ENCODE measurements at places on chromosomes 2 and 18.

DNA sequence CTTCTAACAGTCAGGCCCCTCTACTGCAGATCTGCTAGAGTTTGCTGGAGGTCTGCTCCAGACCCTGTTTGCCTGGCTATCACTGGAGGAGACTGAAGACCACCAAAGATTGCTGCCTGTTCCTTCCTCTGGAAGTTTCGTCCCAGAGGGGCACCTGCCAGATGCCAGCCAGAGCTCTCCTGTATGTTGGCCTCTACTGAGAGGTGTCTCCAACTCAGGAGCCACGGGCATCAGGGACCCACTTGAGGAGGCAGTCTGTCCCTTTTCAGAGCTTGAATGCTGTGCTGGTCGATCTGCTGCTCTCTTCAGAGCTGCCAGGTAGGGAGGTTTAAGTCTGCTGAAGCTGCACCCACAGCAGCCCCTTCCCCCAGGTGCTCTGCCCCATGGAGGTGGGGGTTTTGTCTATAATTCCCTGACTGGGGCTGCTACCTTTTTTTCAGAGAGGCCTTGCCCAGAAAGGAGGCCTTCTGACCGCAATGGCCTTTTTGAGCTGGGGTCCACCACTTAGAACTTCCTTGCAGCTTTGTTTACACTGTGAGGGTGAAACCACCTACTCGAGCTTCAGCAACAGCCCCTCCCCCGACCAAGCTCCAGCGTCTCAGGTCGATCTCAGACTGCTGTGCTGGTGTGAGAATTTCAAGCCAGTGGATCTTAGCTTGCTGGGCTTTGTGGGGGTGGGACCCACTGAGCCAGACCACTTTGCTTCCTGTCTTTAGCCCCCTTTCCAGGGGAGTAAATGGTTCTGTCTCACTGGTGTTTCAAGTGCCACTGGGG is 566.0 kb downstream of the NR4A2 start:
- no peak for DNase-seq

DNA sequence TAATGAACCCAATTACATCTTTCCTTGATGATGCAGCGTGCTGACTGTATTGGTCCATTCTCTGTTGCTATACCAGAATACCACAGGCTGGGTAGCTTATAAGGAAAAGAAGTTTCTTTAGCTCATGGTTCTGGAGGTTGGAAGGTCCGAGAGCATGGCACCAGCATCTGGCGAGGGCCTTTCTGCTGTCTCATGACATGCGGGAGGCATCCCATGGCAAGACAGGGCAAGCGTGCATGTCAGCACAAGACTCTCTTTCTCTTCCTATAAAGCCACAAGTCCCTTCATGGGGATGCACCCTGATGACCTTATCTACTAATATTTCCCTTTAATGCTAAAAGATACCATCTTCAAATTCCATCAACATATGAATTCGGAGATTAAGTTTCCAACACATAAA is 122.8 kb upstream of the FHL2 start:
- no peak for DNase-seq

GRCh38 chr2:174121175-174121574 is 127.2 kb downstream of the OLA1 start:
- no peak for DNase-seq

DNA sequence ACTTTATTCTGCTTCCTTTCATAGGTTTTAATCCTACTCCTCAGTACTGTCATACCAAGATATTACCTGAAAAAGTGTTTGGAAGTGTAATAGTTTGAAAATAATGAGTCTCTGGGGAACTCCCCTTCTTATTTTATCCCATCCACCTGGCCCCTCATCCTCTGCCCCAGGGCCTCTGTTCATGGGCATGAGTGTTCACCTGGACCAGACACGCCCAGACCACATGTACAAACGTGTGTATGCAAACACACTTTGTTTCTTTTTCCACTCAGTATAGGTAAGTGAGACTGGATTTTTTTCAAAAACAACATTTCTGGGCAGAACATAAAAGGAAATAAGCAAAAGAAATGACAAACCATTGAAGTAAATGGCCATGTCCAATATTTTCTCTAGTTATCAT is 62.1 kb upstream of the THSD7B start:
- DNase-seq = no peak

DNA sequence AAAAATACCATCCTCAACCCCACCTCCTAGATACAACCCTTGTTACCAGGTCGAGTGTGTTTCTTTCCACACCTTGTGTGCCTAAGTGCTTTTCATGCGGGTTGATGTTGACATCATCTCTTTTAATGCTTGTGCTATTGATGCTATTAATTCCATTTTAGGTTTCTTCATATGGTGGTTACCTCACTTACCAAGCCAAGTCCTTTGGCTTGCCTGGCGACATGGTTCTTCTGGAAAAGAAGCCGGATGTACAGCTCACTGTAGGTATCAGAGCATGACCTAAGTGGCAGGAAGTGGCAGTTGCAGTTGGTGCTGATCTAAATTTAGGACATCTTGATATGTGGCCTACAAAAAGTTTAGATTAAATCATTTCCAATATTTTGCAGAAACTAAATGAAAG is 149.9 kb upstream of the TTC39C start:
- no peak for DNase-seq

- no peak for DNase-seq
These were observed 36.7 kb downstream of the PKP4 start for GRCh38 chr2:158493458-158493857.

DNA sequence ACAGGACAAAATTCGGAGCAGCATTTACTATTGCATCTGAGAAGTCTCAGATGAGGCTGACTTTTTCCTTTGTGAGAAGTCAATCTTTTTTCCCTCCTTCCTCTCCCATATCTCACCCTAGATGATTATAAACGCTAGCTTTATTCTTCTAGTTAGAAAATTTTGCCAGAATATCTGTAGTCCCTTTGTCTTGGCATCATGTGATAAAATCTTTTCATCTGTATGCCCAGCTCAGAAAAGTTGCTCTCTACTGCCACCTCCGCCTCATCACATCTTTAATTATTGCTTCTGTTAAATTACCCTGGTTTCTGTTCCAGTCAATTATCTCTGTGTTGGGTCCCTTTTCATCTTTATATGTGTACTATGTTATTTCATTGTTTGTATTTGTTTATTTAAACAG is 210.8 kb upstream of the SLC35G4 start:
- no peak for DNase-seq

GRCh38 chr2:106638580-106638979 is 151.4 kb downstream of the CD8B2 start:
- DNase-seq = no peak

DNA sequence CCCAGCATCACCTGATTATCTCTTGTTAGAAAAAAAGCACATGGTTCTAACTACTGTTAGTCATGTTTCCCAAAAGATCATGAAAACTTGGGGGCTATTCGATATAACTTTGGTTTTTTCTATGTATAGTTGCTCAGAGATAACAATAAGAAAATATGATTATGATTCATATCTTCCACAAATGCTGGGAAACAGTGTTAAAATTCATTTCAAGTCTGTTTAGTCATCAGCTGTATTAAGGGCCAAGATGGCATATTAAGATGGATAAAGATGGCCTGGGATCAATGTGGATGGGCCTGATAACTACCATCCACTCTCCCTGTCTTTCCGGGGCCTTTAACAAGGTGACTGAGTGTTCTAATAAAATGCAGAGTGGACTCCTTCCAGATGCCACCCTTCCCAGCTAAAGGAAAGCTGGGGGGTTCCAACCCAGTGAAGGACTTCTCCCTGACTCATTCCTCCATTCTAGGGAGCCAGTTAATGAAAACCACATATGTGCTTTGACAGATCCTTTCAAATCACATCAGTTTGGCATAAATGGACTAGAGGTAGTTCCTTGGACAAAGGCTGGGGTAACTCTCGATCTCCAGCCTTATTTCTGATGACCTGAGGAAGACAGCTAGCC is 221.6 kb downstream of the VAPA start:
- DNase-seq = no peak

- no peak for DNase-seq
These were observed 20.0 kb upstream of the MTCL1 start for GRCh38 chr18:8685141-8685913.

- DNase-seq = no peak
These were observed 27.2 kb upstream of the C1D start for GRCh38 chr2:68089961-68090360.

DNA sequence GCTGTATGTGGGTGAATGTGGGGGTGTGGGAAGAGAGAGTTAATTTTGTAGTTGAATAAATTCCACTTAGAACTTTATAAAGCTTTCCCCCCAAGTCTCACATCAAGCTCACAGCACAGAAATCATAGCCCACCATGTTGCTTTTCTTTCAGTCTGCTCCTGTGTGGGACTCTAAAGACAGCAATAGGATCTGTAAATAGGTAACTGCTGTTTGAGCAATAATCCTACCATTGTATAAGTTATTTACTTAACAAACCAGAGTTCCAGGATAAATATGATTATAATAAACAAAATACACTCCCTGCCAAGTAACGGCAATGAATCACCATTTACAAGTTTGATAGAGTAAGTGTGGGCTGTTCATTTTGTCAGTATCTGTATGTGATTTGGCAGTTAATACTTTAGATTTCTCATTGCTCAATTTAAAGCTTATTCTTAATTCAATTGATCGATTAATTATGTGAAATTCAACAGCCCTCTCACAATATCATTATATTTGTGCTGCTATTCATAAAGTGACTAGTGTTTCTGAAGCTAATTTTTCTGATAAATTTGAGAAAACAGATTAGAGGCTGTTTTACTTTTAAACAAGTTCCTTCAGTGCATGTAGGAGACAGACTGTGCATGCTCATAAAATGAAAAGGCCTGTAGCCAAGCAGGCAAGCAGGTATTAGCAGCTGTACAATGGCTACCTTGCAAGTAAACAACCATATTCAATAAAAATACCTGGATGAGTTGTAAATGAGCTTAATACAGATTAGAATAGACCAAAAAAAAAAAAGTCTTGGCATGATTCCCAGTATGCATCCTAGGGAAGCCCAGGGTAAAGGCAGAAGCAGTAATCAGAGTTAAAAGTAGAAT is 142.7 kb downstream of the PDE11A start:
- DNase-seq = no peak

- no peak for DNase-seq
These were observed 200.2 kb downstream of the SATB2 start for GRCh38 chr2:199257261-199258224.

GRCh38 chr2:16553226-16553625 is 112.4 kb downstream of the CYRIA start:
- DNase-seq = no peak

GRCh38 chr2:172442072-172442895 is 14.9 kb downstream of the ITGA6 start:
- no peak for DNase-seq

DNA sequence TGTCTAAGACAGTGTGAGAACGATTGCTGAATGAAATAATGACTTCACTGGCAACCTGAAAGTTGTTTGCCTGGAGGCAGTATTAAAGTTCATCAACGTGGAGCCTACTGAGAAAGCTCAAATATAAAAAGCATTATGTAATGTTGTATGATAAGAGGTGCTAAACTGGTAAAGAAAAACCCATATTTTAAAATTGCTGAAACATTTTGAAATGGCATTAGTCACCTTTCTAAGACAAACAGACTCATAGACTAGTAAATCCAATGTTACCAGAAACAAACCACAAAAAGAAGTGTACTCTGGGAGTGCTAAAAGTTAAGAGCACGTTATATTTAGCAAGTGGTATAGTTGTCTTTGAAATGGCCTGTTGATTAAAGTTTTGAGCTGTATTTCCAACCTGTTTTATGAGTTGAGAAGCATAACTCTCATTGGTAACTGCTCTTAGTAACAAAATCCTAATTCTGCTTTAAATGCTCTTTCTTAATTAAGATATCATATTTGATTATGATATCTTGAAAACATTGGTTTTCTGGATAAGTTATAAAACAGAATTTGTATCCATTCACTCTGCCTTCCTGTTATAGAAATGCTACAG is 62.7 kb downstream of the CYP1B1 start:
- no peak for DNase-seq

DNA sequence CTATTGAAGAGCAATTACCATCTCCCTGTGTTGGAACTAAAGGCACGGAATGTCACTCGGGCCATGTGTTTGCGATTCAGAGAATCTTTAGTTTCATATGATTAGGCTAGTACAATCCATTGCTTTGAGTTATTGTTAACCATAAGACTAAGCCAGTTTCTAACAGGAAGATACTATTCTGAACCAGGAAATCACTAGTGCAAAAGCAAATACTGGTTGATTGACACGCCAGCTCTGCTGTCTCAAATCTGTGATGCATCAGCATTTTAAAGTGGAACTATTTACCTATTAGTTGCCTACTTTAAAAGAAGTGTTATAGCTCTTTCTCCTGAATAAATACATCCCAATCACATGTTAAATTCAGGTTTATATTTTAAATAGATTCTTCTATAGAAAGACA is 61.9 kb downstream of the AFTPH start:
- DNase-seq = no peak

GRCh38 chr2:113202305-113203216 is 28.8 kb downstream of the PSD4 start:
- no peak for DNase-seq

GRCh38 chr18:47263430-47264307 is 12.2 kb upstream of the SKOR2 start:
- DNase-seq = peak; percentile 70

GRCh38 chr2:130755256-130756052 is at the start of gene AMER3:
AMER3 (plus strand) TSS chr2:130755540; CDS start chr2:130762073, 6,533 bp downstream.
- no peak for DNase-seq

DNA sequence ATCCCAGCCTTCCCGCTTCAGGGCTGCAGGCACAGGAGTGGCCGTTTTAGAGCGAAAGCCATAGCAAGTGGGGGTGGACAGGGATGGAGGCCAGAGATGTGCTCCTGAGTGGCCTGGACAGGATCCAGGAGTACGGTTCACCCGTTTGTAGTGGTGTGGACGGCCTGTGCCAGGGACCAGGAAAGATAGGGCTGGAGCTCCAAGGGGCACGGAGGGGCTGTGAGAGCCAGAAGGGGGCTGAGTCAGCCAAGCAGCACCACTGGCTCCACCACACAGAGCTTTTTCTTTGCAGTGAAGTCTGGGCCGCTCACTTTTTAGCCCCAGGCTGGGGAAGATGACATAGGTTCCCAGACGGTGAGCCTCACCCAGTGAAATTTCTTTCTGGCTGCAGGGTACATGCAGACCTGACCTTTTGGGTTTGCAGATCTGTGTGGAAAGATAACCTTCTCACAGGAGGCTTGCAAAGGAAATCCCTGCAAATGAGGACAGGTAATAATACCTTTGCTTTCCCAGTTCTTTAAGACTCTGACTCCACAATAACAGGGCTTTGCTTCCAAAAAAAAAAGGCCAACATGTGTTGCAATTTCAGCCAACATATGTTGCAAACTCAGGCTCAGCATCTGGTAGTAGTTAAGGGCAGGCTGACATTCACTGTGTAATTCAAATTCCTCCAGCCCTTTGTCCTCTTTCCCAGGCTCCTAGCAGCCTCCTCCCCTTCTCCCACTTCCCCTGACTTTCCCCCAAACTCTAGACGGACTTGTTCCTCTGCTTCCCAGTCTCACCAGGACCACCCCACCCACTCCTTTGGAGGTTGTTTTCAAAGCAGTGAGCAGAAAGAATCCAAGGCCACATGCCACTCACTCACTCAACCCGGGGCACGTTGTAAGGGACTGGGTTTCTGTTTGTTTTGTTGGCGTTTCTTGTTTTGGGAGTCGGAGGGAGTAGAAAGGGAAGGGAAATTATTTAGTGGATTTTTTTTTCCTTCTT is 20.3 kb upstream of the LAPTM4A start:
- no peak for DNase-seq

GRCh38 chr2:43057026-43057741 is 169.2 kb downstream of the ZFP36L2 start:
- peak; percentile 67 for DNase-seq
